ENCODE measurements at places on chromosomes 3 and 15.

DNA sequence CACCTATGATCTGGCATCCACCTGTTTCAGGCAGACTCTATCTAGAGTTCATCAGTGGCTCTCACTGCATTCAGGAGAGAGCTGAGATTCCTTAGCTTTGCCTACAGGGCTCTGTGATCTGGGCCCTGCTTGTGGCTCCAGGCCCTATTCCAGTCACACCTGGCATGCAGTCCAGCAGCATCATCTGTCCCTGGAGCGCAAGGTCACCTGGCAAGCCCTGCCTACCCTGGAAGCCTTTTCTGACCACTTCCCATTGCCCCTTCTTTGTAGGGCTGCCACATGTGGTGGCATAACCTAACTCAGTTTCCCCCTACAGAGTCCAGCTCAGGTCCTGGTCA, 115.1 kb upstream of the PLXNA1 start:
- DNase-seq = no peak

DNA sequence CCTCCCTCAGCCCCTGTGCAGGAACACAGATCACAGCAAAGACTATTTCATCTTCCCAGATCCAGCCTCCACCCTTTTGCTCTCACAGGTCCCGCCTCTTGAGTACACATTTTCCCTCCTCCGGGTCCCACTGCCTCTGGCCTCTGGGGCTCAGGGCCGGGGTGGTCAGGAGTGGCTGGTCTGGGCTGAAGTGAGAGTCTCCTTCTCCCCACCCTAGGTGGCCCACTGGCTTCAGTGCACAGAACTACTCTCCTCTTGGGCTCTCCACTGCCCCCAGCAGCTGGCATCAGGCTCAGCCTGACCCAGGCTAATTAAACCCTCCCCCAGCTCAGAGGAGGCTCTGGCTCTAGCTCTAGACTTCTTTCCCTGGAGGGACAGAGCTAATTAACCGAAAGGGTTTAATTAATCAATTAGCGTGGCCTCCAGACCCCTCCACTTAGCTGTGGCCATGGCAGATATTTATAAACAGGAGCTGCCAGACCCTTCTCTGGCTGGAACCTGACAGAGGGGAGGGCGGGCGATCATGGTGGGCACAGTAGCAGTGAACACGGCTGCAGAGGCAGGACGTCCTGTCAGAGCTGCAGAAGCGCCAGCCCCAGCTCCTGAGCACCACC, 15.1 kb downstream of the DUSP7 start:
- DNase-seq = no peak

- no peak for DNase-seq
Observed at GRCh38 chr3:188510366-188510765, 356.4 kb downstream of the LPP start.

GRCh38 chr3:172153335-172153861, 114.0 kb downstream of the FNDC3B start:
- no peak for DNase-seq

DNA sequence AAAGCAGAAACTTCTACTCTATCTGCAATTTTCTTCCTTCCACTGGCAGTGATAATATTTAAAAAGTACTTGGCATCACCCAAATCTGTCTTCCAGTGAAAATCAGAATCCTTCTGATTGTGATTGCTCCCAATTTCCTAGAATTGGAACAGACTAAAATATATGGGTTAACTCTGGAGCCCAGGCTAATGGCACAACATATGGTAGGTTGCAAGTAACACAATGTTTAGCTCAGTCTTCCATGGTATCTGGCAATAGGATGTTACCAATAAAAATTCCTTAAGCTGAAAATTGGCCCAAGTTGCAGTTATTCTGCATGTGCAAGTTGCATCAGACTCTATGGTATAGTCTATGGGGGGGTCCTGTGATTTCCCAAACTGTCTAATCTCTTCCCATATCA, 273.5 kb upstream of the ADAMTS9 start:
- no peak for DNase-seq

DNA sequence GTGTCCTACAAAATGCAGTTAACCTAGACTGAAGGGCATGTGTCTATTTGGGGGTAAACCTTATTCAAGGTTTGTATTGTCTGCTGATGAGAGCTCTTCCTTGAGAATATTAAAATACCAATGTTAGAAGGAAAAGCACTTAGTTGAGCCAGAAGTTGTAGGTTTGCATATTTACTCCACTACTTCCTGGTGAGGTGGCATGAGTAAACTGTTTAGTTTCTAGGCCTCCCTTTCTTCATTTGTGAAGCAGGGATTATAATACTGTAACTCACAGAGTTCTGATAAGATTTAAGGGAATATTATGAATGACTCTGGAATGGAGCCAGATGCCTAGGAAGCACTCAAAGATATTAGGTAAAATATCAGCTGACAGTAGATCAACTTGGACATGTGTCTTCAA, 46.7 kb downstream of the CD200R1L start:
- DNase-seq = no peak

DNA sequence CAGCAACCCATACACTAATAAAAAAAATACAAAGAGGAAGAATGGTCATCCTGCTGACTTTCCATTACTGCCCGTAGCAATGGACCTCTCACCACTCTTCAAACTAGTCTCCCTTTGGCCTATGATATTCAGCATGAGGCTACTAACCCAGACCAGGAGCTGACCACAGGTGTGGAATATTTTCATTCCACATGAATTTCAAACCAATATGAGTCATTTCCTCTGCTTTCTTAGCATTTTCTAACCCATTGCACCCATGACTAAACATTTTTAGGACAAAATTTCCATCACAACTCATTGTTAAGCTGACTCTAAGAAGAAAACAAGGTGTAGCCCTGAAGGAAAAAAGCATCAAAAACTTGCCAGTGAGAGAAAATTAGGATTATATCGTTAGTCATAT, 34.0 kb upstream of the ZPLD1 start:
- DNase-seq = no peak

- DNase-seq = no peak
Observed at GRCh38 chr15:89632563-89633430, 22.5 kb downstream of the KIF7 start.

DNA sequence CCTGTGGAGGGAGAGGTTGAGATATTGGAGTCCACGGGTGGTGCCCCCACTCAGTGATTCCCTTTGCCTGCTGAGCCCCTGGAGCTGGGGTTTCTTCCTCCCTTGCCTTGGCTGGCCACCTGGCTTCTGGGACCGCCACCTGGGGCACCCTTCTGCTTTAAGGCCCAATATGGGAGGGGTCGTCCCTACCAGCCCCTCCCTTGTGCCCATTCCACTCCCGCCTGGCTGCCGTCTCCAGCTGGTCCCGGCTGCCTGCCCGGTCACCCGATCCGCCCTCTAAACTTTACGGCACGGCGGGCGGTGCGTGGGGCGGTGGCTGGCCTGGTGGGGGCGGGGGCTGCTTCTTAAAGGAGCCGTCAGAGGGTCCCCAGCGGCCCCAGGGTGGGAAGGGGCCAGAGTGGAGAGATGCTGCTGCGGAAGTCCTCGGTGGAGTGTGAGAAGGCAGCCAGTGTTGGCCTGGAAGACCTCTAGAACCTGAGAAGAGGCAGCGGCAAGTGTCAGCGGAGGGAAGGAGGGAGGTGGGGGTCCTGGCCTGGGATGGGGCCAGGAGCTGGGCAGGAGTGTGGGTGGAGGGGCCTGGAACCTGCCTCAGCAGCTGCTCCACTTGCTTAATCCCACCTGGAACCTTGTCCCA, 1.6 kb upstream of the SEMA3B start:
- no peak for DNase-seq

GRCh38 chr15:70762469-70763119, 764 bp downstream of the UACA start:
- peak; percentile 40 for DNase-seq

DNA sequence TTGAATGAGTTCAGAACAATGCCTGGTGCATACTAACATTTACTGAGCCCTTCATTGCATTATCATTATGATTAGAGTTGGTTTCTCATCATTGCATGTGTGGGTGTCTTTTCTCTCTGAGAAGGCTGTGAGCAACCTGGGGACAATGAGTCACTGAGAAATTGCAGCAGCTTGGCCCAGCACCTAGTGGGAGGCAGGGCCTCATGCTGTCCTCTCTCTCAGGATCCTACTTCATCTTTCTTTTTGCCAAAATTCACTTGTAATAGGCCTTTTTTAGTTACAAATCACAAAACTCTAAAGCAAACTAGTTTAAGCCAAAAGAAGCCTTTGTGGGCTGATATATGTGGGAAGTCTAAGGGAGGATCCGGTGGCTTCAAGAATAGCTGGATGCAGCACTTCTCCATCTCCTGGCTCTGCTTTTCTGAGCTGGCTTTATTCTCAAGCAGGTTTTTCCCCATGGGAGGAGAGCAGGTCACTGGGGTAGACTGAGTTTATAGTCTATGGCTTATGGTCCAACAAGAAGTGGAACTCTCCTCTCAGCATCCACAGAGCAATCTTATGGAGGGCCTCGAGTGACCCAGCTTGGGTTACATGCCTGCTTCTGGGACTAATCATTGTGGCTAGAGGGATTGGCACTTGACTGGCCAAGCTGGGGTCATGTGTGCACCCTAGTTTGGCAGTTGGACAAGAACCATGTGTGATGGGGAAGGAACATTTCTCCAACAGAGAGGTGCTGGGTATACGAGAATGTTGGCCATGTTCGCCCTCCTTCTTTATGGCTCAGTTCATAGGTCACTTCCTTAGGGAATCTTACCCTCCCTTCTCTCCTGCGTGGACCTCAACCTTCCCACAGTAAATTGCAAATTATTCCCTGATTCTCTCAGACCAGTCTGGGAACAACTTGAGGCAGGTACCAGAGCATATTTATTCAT, 8.7 kb upstream of the CAMK1 start:
- no peak for DNase-seq

- no peak for DNase-seq
Observed at GRCh38 chr15:40064231-40064894, 25.4 kb upstream of the SRP14 start.

DNA sequence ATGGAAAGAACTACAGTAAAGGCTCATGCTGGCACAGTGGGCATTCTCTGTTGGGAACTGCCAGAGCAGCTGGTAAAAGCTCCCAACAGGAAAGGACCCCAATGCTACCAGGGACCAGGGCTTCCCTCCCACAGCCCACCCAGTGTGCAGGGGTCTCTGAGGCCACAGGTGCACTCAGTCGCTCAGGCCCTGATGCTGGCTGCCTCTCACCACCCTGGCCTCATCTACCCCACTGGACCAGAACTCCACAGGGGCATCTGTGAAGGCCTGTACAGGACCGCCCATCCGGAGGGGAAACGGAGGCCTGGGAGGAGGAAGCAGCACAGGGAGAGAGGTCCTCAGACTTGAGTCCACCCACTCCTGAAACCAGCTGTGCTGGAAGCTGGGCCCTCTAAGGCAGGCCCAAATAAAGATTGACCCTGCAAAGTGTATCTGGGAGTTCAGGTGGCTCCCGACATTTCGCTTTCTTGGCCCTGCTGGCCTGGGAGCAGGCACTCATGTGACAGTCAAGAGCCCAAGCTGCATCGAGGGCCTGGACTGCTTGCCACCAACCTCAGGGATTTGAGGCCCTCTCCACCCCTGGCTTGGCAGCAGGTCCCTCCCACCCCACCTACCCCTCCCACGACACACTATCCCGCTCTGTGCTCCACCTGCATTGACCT, 12.7 kb downstream of the KLF15 start:
- peak; percentile 3 for DNase-seq

DNA sequence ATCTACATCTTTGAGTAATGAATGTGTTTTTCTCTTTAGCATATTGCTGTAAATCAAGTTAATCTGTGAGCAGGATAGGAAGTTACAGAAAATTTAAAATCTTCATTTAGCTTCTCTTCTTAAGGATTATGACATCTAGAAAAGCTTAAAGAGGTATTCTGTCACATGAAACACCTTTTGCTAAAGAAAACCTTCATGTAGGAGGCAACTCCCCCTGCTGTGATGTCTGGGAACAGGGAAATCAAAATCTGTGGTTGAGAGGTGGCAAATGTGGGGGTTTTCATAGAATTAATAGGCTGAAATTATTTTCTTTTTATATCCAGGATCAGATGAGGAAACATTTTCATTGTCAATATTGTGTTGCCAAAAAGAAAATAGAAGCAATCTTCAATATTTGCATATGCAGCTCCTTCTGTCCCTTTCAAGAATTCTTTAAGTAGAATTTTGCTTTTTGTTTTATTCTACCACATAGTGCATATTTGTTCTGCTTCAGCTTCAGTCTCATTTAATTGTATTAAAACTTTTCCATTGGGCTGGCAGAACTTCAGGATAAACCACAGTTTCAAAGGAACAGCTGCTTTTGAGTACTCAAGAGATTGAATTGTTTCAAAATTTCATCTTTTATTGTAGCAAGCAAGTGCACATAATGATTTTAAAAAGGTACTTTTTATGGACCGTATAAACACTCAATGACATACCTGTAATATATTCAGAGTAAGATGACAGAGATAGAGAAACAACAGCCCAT, 128.4 kb downstream of the RAP2B start:
- DNase-seq = no peak

DNA sequence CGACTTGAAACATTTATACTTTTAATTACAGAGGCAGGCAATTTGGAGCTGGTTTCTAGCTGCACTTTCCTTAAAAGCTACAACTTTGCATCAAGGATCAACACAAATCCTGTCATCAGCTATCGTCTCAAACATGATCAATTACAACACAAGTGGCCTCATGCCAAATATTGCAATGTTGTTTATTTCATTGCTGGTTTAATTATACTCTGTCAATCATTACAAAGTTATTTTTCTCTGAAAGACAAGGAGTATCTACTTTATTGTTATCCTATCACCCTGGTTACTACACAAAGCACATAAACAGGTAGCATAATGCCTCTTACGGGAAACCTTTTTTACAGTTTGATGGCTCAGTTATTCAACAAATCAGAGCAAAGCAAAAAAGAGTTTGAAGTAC, 58.0 kb upstream of the FOXB1 start:
- DNase-seq = no peak

- DNase-seq = no peak
Observed at GRCh38 chr3:129633751-129634481, 27.4 kb upstream of the PLXND1 start.

- no peak for DNase-seq
Observed at GRCh38 chr15:95715906-95716656, 614.4 kb upstream of the NR2F2 start.

- DNase-seq = no peak
Observed at GRCh38 chr3:74537857-74538256, 76.6 kb downstream of the CNTN3 start.

DNA sequence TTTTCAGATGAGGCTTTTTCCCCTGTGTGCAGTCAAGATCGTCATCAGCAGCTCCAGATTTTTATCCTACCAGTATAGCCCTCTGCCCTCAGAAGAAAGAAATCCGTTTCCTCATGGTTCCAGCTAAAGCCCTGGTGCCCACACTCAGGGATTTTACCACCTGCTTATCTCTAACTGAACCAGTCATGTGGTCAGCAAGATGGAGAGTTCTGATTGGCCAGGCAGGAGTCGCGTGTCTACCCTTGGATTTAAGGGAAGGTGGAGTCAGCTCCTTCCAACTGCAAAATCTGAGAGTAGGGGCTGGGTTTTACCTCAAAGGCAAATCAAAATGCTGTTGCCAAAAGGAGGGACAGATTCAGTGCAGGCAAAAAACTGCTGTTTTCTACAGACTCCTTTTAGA, 135.3 kb downstream of the LRTM1 start:
- no peak for DNase-seq

GRCh38 chr3:133426721-133427120, 26.9 kb downstream of the BFSP2 start:
- DNase-seq = no peak

GRCh38 chr3:23537101-23537551, 268.6 kb upstream of the UBE2E1 start:
- DNase-seq = no peak

- DNase-seq = no peak
Observed at GRCh38 chr3:44334326-44334725, 4.2 kb upstream of the TCAIM start.

GRCh38 chr3:66470956-66471686, 29.7 kb downstream of the LRIG1 start:
- DNase-seq = no peak

- DNase-seq = no peak
Observed at GRCh38 chr3:140406655-140407054, 271.2 kb upstream of the TRIM42 start.

Measured in progenitor cell of endocrine pancreas (in vitro differentiated cells).